Left forelimb (tissue), 1 donor: ENCODE measurements at places on chromosomes 3 and 15.

DNA sequence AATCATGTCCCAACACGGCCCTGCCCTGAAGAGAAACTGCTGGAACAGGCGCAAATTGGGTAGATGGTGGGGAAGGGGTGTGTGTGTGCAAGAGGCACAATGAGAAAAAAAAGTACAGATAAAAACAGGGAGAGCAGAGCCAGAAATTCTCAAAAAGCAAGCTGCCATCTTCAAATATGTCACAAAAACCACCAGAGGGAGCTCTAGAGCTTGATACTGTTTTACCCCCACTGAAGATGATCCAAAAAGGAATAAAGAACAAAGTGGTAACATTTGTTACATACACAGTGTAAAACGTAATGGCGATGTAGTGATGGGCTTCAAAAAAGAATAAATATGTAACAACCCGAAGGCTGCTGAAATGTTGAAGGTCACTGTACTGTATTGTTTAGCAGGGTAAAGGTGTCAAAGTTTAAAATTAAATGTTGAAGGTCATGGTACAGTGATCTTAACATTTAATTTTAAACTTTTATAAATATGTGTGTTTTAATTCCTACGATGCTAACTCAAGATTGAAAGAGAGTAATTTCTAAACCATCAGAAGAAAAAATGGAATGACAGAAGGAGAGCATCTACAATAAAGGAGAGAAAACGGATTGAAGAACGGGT lies 6.0 kb downstream of the SNRPA1 start:
- DNase-seq: no peak

- DNase-seq: no peak
Measured at GRCh38 chr15:96171853-96172296, 158.6 kb upstream of the NR2F2 start.

DNA sequence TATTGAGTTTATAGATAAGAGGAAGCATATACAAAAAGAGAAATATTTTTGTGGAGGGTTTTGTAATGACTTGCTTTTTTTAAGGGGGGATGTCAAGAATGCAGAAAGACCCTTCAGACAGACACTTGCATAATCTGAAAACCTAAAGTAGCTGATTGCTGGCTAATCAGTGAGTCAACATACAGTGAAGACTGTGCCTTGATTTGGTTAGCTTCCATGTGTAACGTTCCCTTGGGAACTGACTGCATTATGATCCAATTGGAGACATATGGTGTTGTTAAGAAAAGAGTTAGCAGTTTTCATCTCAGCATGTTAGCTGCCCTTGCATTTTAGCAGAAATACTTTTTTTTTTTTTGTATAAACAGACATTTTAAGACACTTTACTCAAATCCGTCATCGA lies 483.2 kb downstream of the RBMS3 start:
- no peak for DNase-seq

DNA sequence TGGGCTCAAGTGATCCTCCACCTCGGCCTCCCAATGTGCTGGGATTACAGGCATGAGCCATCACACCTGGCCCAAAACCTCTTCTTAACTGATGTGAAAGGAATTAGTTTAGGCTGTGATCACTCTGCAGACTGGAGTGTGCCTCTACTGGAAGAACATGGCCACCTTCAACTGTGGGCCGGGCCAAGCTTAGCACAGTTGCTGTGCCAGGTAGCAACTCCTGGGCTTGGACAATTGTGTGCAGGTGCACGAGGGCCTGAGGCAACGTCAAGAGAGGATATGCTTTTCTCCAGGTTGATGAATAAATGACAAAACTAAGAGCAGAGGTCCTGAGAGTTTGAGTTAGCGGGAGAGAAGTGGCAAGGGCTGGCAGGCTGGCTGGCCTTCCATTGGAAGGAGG lies 6.5 kb downstream of the FAH start:
- DNase-seq: no peak

DNA sequence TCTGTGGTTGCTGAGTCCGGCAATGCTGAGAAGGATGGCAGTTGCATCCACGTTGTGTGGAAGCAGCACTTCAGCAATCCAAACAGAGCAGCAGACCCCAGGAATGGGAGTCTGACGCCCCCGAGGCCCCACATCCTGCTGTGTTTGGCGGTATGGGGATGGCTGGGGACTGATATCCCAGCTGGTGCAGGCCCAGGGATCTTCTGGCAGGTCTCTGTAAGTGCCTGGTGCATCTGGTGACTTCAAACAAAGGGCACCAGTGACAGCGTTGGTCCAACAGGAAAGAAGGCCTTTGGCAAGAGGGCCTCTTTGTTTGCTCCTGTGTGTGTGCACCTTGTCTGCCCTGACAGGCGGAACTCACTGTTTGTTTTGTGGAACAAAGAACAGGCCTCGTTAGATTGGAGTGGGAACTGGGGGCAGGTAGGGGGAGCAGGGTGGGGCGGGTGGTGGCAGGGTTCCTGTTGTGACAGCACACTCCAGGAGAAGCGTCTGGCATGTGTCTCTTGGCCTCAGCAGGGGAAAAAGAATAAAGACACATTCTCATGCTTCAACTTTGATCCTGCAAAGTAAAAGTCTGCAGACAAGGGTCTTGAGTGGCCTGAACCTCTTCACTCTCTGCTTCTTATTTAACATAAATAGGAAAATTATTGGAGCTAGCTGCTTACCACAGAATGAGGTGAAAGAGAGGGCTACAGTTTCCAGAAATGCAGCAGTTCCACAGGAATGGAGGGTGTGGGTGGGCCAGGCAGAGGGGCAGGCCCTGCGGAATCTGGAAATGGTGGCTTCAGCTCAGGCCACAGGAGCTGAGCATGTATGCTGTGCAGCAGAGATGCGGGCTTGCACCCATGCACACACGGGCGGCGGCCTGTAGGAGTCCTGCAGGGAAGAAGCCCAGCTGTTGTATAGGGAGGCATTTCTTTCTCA lies 94.5 kb upstream of the MYZAP start:
- DNase-seq: no peak

DNA sequence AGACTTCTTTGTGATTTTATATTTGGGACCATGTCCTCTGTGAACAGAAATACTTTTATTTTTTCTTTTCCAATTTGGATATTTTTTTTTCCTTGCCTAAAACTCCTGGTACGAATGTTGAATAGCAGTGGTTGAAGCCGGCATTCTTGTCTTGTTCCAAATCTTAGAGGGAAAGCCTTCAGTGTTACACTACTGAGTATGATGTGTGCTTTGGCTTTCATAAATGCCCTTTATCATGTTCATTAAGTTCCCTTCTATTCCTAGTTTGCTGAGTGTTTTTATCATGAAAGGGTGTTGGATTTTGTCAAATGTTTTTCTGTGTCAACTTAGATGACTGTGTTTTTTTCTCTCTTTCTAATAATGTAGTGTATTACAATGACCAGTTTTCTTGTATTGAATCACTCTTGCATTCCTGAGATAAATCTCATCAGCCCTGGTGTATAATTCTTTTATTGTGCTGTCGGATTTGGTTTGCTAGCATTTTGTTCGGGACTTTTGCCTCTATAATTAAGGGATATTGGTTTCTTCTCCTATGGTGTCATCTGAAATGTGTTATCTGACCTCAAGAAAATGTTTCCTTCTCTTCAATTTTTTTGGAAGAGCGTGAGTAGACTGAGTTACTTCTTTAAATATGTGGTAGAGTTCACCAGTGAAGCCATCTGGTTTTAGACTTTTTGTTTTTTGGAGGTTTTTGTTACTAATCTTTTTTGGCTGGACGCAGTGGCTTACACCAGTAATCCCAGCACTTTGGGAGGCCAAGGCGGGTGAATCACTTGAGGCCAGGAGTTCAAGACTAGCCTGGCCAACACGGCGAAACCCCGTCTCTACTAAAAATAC lies 33.3 kb downstream of the MAP1A start:
- no peak for DNase-seq
